ENCODE measurements at places on chromosomes 7 and 10.

- DNase-seq: peak; percentile 26
Observed at GRCh38 chr7:28329661-28330363, 82.5 kb upstream of the CREB5 start.

- no peak for DNase-seq
Observed at GRCh38 chr7:130909881-130910672, 176.1 kb upstream of the KLF14 start.

GRCh38 chr10:34884272-34884952 is 69.3 kb upstream of the PARD3 start:
- no peak for DNase-seq

DNA sequence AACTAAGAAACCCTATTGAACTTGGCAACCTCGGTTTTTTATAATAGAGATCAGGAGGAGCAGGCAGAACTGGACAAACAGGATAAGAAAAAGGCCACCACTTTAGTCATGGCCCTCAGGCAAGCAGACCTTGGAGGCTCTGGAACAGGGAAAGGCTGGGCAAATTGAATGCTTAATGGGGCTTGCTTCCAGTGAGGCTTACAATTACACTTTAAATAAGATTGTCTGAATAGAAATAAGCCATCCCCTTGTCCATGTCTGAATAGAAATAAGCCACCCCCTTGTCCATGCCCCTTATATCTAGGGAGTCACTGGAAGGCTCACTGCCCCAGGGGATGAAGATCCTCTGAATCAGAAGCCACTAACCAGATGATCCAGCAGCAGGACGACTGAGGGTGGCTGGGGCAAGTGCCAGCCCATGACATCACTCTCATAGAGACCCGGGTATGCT is 40.6 kb downstream of the AKR1B15 start:
- DNase-seq: no peak
